ENCODE measurements at places on chromosomes 2 and 18.

GRCh38 chr18:69980509-69980908 is 32.8 kb upstream of the CD226 start:
- DNase-seq: no peak

- DNase-seq: no peak
Observed at GRCh38 chr2:22153931-22154613, 1030.3 kb downstream of the TDRD15 start.

GRCh38 chr2:238939074-238939473 is 91.2 kb downstream of the TWIST2 start:
- DNase-seq: no peak

DNA sequence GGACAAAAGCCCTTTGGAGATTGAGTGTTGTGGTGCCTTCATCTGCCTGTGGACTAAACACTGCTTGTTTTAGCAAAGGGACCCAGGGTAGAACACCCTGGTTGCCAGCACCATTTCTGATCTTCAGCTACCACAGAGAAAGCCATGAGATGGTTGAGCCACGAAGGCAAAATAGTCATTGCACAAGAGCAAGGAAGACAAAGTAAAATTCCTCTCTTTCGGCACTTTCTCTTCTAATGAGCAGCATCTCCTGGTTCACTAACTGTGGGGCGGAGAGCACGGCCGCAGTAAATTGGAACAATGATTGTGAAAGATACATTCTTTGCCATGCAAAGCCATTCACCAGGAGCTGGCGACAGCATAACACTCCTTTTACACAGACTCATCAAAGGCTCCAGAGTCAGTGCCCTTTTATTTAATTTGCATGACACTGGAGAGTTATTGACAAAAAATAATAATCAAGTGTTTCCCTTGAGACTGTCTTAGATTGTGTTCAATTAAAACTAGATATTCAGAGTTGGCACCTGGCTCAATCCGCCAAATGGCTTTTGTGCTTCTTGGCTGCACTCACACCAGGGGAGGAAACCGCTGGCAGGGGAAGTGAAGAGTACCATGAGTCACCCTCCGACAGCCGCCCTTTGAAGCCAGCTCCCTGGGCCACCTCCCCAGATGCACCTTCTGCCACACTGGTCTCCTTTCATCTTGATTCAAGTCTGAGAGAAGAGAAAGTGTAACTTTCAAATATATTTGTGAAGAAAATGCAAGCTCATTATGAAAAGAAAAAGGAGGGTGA is 100.5 kb upstream of the MEIS1 start:
- no peak for DNase-seq

- no peak for DNase-seq
Observed at GRCh38 chr2:191385416-191386160, 140.4 kb downstream of the MYO1B start.

GRCh38 chr18:25456334-25457010 is 104.5 kb upstream of the ZNF521 start:
- no peak for DNase-seq

- DNase-seq: no peak
Observed at GRCh38 chr2:134231965-134232340, 21.9 kb upstream of the MGAT5 start.

GRCh38 chr18:23330423-23330822 is 122.7 kb upstream of the RIOK3 start:
- DNase-seq: no peak

DNA sequence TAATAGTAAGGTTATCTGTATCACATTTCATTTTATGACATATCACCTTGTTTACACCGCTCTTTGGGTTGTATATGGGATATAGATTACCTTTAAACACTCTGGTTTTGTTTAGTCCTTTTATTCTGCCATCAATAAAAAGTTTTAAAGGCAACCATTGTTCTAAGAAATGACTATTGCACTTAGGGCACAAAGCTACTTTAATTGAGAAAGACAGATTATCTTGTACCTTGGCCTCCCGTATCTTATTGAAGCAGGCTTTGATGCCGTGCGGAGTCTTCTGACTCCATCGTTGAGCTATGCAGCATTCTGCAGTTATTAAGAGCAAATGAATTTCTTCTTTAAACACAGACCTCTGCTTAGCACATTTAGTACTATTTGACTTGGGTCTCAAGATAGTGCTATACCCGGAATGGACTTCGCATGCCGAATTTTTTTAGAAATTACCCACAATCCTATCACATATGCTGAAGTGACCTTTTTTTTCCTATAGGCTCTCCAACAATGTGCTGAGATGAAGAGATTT is 16.7 kb downstream of the PKDCC start:
- DNase-seq: no peak

- no peak for DNase-seq
Observed at GRCh38 chr2:205752924-205753323, 70.6 kb downstream of the NRP2 start.

DNA sequence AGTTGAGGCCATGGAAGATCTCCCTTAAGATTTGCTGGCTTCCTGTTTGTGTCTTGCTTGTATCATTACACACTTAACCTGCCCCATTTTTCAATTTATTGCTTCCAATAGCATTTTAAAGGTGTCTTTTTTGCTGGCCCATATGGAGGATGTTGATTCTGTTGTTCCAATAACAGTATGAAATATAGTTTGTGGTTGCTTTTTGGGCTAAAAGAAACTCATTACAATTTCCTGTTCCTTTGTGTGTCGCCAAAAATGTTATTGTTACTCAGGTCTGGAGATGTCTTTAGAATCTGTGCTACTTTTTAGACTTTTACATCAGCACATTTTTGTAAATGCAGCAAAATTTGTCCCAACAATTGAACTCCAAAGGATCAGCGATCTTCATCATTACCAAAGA is 234.0 kb upstream of the ITGA4 start:
- no peak for DNase-seq

- no peak for DNase-seq
Observed at GRCh38 chr2:133193544-133194361, 374.5 kb downstream of the NCKAP5 start.

- DNase-seq: no peak
Observed at GRCh38 chr2:156652691-156653090, 216.5 kb downstream of the GPD2 start.

- no peak for DNase-seq
Observed at GRCh38 chr2:85953476-85953875, 64.7 kb upstream of the ST3GAL5 start.

- no peak for DNase-seq
Observed at GRCh38 chr2:112154246-112155117, 16.3 kb downstream of the FBLN7 start.

GRCh38 chr2:24435391-24436316 is 55.4 kb upstream of the NCOA1 start:
- DNase-seq: no peak

DNA sequence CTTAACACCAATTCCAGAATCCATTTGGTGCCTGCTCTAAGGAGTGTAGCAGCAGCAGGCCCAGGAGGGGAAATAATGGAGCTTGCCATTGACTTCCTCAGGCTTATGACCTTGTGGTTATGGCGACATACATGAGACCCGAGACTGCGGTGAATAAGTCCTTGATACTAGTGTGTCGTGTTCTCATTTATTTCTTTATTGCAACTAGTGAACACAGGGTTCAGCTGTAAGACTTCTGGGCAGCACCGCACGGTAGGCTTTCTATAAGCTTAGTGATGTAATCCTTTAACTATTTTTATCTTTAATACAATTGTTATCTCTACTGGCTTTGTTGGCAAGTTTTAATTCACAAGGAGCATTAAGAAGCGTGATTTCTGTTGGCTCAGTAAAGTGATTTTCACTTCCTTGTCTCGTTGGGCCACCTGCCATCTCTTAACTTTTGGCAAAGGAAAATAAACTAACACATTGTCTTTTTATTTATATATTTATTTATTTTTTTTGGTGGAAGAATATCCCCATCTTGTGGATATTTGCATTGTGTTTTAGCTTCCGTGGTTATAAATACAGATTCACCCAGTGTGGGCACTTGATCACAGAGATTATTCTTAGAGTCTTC is 139.8 kb downstream of the LTBP1 start:
- DNase-seq: no peak

GRCh38 chr2:7961550-7961949 is 720.3 kb upstream of the ID2 start:
- DNase-seq: no peak

DNA sequence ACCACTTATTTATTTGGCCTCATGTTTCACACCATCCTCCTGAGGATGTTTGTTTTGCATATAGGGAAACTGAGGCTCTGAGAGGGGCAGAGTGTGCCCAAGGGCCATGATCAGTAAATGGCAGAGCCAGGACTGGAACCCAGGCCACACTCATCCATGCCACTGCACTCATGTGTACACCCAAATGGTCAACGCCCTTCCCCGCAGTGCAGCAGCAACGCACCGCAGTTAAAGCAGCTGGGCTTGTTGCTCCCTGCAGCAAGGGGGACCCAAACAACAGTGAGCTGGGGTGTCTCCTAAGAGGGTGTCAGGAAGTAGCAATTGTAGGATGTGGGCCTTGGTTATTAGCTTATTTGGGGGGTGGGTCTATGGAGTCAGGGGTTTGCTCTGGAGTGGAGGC is 36.6 kb downstream of the ZAP70 start:
- no peak for DNase-seq

GRCh38 chr2:153059338-153060052 is 341.1 kb downstream of the ARL6IP6 start:
- DNase-seq: no peak

DNA sequence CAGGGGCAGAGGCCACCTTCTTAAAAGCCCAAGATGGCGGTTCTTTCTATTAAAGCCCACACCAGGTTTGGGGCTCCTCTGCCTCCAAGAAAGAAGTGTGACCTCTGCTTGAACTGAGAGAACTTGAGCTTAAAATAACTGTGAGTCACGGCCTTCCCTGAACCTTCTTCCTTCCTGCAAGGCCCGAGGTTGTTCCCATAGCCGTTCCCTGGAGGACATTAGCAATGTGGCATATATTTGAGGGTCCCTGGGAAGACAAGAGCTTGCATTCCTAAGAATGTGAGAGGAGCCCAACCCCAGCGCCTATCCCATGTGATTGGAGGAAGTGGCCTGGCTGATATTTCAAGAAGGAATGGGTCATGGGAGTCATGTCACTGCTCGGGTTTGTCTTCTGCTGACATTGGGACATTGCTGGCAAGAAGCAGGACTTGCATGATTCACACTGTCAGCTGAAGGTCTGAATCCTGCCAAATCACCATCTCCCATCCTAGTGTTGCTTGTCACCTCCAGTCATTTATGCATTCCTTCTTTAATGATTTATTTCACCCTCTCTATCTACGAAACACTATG is 168.1 kb downstream of the TRIB2 start:
- no peak for DNase-seq

DNA sequence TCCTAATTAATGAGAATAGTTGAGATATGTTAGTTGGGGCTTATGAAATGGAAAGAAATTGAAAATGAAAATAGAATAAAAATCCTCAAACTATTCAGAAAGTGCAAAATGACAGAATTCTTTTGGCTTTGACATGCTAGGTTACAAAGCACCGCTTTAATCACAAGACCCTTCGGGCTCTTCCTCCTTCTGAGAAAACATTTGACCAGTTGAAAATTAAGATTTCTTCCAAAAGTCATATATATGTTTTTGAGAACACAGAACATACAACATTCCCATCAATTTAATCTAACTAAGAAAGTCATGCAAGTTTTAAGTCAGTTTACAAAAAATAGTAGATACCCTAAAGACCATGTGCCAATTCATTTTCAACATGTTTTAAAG is 2.2 kb upstream of the SLC40A1 start:
- no peak for DNase-seq

DNA sequence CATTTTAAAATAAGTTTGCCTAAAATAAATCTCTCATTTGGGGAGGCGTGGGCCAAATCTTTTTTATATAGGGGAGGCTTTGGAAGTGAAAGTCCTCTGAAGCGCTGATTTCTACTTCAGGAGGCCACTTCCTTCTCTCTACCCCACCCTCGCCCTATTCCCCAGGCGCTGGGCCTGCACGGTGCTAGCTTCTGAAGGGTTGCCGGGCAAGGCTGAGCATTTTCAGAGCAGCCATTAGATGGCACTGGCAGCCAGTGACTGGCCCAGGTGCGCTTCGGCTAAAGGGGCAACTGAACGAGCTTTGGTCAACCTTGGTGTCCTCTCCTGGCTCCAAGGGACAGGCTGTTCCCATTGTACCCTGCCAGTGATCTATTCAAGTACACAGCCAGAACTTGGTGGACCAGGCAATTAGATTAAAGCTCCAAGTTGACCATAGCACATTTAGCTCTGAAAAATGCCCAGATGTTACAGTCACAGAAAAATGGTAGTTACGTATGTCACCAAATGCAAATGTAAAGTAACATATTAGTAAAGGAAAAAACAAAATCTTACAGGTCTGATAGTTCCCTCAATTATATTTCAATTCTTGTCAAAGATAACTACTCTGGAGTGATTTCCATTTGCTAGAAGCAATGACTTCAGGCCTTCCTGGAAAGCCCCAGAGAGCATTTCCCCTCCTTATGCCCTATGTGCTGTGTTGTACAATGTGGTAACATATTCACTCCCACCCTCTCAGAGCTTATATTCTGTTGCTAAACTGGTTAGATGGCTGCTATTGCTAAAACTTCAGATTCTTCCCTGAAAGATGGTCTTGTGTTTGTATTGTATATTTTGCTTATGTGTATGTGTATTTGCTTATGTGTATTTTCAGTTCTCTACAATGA is 2.1 kb downstream of the POMC start:
- no peak for DNase-seq

GRCh38 chr18:55422456-55423180 is 165.4 kb downstream of the TCF4 start:
- DNase-seq: no peak

DNA sequence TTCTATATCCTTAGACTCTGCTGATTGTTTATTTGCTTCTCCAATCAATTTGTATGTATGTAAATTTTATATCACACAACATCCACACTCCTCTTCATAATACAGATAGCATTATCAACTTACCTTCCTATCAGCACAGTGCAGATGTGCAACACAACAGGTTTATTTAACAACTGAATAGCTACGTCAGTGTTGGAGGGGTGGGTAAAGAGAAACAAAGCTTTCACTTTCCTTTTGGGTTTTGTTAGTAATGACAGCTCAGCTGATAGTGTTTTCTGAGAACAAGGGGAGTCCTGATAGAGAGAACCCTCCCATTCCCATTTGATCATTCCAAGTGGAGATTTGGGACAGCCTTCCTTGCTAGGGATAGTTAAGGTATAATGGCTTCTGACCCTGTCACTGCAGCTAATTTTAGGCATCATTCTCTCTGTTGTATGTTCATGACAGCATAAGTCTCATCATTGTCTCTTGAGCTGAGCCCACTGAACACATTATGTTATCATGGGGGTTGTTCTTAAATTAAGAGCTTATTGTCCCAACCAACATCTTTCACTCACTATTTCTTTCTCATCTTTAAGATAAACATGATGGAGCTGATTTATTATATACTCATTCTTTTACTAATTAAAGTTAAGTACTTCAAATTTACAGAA is 227.7 kb downstream of the GPD2 start:
- DNase-seq: no peak

DNA sequence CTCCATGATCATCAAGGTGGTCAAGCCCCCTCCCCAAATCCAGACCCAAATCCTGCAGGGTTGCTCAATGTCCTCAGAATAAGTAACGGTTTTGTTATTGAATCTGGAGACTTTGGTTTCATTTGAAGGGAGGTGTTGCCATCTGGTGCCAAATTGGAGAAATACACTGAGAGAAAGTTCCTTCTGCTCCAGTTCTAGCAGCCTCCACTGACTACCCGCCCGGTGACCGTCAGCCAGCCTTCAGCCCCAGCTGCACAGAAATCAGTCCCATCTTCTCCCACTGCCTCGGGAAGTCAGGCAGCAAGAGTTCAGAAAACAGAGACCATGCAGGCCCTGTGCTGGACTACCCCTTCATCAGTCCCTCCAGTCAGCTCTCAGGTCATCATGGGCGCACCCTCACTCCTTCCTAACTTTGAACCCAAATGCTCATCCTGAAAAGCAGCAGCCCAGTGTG is 38.7 kb downstream of the PKDCC start:
- no peak for DNase-seq
